ENCODE measurements at places on chromosomes 1 and 21. TPM values are rescaled to one million over a fixed set of nuclear protein-coding genes. Genes with fewer than 3 reads are reported as not detected.

The TRIM58 gene
- total RNA-seq, result 0.60 TPM

The NPR1 gene
- 28.5 TPM for total RNA-seq

The MPL gene
- total RNA-seq, result 0.65 TPM

The TUFT1 gene
- total RNA-seq, result 3.9 TPM

The PODN gene
- total RNA-seq, result 28.6 TPM

The BACE2 gene
- total RNA-seq, result 22.6 TPM

The XKR8 gene
- total RNA-seq, result 5.7 TPM

The NBPF10 gene
- 1.2 TPM for total RNA-seq

The LYPD8 gene
- total RNA-seq, result not detected

The VHLL gene
- total RNA-seq, result not detected

The SZT2 gene
- total RNA-seq, result 26.3 TPM

The LHX8 gene
- not detected for total RNA-seq

The TMEM52 gene
- 0.82 TPM for total RNA-seq

The SMAP2 gene
- total RNA-seq, result 17.9 TPM

The SDC3 gene
- 38.8 TPM for total RNA-seq

The SHE gene
- 21.4 TPM for total RNA-seq

The LCE3E gene
- not detected for total RNA-seq

The INTS3 gene
- 34.1 TPM for total RNA-seq

The NGF gene
- total RNA-seq, result 6.9 TPM

All from left cardiac atrium (tissue), 4 donors.